NCI-H1092 treated with DMSO at 0.1 percent for 48 hours (cell line): ENCODE measurements at places on chromosomes 3 and 15.

DNA sequence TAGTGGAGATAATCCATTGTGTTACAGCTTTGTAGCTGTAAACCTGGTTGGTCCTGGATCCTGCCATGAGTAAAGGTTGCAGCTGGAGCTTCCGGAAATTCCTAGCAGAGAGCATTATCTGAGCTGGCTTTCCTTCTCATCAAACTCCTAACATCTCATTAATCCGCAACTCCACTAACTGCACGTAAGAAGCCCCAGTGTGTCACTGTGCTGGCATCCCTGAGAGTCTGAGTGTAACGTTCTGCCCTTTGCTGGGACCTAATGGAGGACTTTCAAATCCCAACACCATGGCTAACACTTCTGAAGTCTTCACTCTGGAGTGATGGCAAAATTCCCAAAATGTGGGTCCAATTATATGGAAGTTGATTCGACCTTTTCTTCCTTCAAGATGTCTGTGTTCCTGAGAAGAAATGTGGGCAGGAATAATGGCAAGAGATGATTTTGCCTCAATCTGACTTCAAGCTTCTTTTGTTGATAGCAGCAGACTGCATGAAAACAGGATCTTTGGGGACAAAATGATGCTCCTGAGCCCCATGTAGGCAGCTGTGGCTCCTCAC lies 9.6 kb upstream of the TRPM1 start:
- no peak for DNase-seq

- no peak for DNase-seq
Observed at GRCh38 chr15:79450648-79451047, 18.5 kb downstream of the MINAR1 start.

DNA sequence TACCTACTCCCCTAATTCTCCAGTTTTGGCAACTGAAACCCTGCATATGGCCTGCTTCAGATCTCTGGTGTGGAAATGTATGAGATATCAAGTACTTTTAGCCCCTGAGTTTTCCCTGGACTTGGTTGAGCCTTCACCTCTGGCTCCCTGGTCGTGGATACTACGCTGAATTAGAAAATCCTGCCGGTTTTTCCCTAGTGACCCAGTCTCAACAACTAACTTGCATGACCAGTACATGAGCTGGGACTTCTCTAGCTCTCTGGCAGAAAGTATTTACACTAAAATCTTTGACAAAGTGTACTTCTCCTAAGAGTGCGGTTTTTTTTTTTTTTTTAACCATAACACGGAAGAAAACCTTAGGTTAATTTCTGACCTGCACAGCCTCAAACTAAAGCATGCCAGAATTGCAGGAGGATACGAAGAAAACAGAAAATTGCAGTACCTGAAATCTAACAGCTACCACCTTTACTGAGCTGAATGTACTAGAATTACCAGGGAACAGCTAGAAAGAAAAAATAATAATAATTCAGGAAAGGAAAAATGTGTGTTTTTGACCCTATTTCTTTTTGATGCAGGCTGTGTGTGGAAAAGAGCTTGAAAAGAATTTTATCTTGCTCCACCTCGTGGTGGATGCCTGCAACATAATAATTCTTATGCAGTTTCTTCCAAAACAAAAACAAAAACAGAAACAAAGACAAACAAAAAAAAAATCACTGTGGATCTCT lies 165.6 kb downstream of the GMNC start:
- no peak for DNase-seq

DNA sequence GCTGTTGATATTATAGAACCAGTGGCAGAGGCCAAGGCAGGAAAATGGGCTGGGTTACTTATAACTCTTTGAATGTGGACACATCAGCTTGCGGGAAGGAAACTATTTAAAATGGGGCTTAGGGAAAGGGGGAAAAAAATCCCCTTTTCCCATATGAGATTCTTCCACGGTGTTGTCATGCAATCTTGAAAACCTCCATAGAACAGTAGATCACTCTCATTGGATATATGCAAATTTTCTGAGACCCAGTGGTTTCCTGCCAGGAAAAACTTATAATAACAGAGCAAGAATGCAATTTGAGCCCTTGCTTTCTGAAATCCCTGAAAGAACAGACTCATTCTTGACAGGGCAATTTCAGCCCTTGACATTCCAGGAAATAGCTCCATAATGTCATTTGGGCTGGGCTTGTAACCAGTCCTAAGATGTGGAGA lies 31.1 kb downstream of the TMEM212 start:
- no peak for DNase-seq

GRCh38 chr3:50375258-50375931 lies 16.1 kb upstream of the TMEM115 start:
- DNase-seq: no peak
